ENCODE measurements at places on chromosomes 11 and 22.

- DNase-seq: no peak
Measured at GRCh38 chr11:28448186-28448585, 340.0 kb downstream of the METTL15 start.

DNA sequence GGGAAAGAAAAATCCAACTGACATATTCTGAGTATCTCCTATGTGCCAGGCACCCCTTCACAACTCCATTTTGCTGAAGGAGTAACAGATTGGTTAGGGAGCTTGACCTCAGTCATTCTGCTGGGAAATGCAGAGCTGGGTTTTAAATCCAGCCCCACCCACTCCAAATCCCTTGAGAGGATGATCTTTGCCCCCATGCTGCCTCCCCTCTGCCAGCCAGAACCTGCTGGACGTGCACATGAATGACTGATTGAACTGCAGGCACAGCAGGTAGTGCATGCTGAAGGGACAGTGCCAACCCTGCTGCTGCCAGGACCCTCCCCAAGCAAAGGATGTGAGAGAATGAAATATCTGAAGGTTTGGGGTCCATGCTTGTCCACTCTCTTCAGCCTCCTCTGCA is 340.9 kb downstream of the BUD13 start:
- DNase-seq: no peak

- no peak for DNase-seq
Measured at GRCh38 chr22:26548984-26549383, 36.7 kb upstream of the TFIP11 start.

- no peak for DNase-seq
Measured at GRCh38 chr11:27025312-27025955, 15.2 kb upstream of the BBOX1 start.

- DNase-seq: peak; percentile 50
Measured at GRCh38 chr11:15307619-15308024, 192.9 kb downstream of the INSC start.

GRCh38 chr11:15716550-15716949 is 601.8 kb downstream of the INSC start:
- DNase-seq: no peak

DNA sequence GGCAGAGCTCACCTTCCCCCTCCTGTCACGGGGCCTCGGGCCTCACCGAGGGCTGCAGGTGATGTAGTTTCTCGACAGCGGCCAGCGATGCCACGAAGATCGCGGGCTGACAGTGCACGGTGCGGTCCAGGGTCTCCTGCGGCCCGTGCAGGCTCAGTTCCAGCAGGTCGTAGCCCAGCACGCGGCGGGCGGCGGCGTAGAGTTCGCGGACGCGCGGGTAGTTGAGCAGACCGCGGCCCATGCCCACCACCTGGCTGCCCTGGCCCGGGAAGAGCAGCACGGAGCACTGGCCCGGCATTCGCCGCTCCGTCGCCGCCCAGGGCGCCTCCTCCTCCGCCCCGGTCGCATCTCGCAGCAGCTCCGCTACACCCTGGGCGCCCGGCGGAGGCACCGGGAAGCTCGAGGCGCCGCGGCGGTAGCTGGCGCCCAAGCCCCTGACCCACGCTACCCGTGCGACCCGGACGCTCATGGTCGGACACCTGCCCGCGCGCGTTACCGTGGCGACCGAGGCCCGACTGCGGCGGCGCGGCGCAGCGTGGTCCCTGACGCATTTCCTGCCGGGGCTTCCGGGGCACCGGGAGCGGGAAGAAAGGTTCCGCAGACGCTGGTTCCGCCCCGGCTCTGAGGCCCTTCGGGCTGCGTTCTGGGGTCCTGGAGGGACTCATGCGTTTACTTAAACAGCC is at the start of gene MCAT:
TSS of gene MCAT (minus strand) at position 519 of the 683 bp plus-strand sequence. CDS start at position 469, 50 bp downstream.
- DNase-seq: peak; percentile 81

DNA sequence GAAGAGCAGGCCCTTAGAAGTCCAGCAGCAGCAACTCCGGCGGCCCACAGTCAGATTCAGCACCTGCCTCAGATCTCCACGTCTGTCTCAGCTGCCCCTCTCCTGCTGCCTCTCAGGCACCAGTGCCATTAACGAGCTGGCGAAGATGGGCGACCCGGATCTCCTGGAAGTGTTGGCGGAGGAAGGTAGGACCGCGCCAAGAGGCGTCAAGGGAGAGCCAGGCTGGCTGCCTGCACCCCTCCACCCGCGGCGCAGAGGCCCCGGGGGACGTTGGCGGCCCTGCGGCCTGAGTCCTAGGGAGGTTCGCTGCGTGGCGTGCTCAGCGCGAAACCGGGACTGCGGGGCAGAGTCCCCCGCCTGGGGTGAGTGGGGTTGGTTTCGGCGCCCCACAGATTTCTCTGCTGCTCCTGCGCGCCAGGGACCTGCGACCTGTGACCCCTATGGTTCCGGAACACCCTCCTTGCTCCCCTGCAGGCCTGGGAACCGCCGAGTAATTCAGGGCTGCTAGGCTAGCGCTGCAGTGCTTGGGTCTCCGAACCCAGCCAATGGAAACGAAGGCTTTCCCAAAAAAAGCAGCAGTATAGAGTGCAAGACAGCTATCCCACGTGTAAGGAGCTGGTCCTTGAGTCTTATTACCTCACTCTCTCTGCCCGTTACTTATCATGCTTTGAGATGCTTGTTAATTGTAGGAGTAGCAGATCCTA is 615 bp downstream of the ANO5 start:
- DNase-seq: peak; percentile 58

GRCh38 chr11:110022548-110022947 is 70.6 kb upstream of the ZC3H12C start:
- DNase-seq: no peak

GRCh38 chr11:19013181-19013857 is 47.2 kb downstream of the MRGPRX2 start:
- peak; percentile 46 for DNase-seq

- DNase-seq: no peak
Measured at GRCh38 chr11:106461839-106462545, 384.5 kb downstream of the AASDHPPT start.

- no peak for DNase-seq
Measured at GRCh38 chr11:96197801-96198701, 144.9 kb downstream of the MAML2 start.

DNA sequence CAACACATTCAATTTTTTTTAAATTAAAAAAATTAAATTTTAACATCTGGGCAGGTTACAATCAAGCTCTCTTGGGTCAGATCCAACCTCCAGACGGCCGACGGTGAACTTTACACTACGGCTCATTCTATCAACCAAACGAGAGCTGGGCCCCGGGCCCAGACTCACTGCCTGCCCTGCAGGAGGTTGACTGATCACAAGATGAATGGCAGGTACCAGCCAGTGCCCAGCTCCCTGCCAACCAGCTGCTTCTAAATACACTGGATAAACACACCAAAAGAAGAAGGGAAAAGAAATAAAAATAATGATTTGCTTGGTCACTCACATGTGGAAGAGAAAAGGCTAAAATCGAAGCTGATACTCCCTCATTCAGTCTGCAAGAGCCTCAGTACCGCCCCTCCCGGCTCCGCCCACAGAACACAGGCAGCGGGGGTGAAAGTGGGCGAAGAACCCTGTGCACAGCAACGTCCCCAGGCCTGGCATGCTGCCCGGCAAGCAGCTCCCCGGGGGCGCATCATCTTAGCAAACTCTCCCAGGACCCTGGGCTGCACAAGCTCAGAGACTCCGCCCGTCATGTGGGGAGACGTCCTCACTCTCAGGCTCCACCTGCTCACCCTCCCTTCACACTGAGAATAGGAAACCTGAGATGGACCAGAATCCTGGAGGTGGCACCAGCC is 303.4 kb downstream of the SHANK2 start:
- DNase-seq: no peak

- DNase-seq: no peak
Measured at GRCh38 chr22:46619830-46620501, at the start of gene GRAMD4. Gene GRAMD4 (plus strand): TSS chr22:46620386. CDS start chr22:46626800, 6,414 bp downstream.

- DNase-seq: no peak
Measured at GRCh38 chr11:16469968-16470367, 113.6 kb upstream of the SOX6 start.

DNA sequence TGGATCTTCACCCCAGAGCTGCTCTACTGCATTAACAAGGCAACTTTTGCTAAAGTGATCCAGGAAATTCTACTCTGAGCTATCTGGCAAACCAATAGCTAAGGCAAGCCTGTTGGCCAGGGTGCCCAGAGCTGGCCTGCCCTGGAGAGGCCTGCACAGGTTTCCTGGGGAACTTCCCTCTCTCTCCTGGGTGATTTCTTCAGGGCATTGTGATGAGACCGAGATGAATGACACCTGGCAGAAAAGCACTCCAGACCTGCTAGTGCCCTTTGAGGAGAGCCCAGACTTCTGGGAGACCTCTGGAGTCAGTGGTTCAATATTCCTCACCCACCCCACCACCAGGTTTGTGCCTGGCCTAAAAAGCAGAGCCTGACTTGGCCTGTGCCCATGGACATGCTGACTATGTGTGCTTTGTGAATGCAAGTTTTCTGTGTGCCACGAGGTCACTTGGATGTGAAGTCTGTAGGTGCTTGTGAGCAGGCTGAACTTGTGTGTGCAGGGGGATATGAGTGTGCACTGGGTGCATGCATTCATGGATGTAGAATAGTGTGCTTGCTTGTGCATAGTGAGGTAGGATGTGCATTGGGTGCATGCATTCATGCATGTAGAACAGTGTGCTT is 4.4 kb upstream of the APLNR start:
- DNase-seq: no peak

GRCh38 chr11:59368238-59369022 is 9.7 kb downstream of the OR5AN1 start:
- DNase-seq: no peak

- DNase-seq: no peak
Measured at GRCh38 chr11:1770528-1770927, 6.8 kb upstream of the CTSD start.

DNA sequence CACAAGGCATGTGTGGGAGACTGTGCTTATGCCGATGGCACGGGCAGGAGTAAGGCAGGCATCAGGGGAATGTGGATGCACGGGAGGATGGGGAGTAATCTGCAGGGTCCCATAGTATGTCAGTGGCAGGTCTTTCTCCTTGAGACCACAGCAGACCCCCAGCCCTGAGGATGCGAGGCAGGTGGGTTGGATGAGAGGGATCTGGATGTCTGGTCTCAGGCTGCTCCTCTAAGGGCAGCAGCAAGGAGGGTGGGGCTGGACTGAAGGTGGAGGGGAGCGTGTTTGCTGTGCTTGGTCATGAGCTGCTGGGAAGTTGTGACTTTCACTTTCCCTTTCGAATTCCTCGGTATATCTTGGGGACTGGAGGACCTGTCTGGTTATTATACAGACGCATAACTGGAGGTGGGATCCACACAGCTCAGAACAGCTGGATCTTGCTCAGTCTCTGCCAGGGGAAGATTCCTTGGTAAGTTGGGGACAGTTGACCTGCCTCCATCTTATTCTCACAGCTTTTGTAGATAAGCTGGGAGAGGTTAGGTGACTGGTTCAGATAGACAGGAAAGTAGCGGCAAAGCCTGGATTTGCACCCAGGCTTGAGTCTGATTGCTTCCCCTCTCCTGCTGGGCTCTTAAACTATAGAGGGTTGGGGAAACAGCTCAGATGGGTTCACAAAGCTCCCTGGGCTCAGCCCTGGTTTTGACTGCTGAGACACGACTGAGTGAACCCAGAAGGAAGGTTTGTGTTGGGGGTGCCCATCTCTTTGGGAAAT is at the start of gene APOL1:
TSS of gene APOL1 (plus strand) at position 380 of the 769 bp plus-strand sequence. CDS start 1,823 bp downstream, outside the sequence.
- DNase-seq: no peak

- no peak for DNase-seq
Measured at GRCh38 chr11:78946945-78947902, 372.6 kb upstream of the NARS2 start.

- no peak for DNase-seq
Measured at GRCh38 chr22:30978304-30978962, 9.4 kb downstream of the TUG1 start.

DNA sequence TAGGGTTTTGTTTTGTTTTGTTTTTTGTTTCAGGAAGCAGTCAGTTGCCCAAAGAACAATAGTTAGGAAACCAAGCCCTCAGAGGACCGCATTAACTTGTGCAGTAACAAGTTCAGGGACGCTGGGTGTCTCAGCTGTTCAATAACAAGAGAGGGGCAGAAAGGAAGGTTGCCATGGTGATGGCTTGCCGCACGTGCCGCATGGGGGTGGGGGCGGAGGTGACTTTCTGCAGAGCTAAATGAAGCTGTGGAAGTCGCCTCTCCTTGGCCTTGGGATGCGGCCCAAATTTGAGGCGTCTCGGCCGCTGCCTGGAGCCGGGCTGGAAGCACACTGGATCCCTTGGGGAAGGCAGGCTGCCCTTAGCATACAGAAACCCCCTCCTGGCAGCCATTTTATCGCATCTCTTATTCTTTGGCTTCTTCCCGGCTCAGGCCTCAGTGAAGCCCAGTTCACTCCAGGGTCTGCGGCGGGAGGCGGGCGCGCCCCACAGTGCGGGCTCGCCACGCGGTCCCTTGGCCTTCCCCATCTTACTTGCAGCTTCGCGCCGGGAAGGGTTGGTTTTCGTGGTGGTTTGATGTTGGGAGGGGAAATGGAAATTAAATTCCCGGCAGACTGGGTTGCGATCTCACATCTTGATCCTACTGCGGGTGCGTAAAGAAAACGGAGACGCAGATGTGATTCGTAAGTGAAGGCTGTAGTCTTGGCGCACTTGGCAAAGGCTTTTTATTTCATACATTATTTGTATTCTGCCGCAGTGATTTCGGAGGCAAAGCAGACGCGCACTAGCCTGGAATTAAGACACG is 94.3 kb downstream of the SLC17A6 start:
- peak; percentile 74 for DNase-seq

- DNase-seq: no peak
Measured at GRCh38 chr11:21646351-21646750, 546.5 kb upstream of the ANO5 start.

DNA sequence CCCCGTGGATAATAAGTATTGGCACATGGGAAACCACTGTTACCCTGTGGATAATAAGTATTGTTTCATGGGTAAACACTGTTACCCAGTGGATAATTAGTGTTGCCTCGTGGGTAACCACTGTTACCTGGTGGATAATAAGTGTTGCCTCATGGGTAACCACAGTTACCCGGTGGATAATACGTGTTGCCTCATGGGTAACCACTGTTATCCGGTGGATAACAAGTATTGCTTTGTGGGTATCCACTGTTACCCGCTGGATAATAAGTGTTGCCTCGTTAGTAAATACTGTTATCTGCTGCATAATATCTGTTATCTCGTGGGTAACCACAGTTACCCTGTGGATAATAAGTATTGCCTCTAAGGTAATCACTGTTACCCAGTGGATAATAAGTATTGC is 25.5 kb upstream of the NXPE4 start:
- DNase-seq: no peak

Measured in WTC11 (cell line).